ENCODE measurements at places on chromosomes 11 and 22.
A peak's percentile ranks its signal among the peaks of the same experiment; 100 is the strongest.

DNA sequence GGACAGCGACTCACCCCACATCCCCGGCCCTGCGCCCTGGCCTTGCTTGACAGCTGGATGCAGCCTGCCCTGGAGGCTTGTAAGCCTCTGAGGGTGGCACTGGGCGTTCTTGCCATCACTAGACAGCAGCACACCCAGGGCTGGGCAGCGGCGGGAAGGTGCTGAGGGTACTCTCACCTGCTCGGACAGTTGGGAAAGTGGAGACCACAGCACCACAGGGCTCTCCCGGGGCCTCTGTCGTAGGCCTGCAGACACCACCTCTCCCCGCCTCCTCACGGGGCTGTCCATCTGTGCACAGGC, 18.8 kb upstream of the BRSK2 start:
- DNase-seq: no peak

DNA sequence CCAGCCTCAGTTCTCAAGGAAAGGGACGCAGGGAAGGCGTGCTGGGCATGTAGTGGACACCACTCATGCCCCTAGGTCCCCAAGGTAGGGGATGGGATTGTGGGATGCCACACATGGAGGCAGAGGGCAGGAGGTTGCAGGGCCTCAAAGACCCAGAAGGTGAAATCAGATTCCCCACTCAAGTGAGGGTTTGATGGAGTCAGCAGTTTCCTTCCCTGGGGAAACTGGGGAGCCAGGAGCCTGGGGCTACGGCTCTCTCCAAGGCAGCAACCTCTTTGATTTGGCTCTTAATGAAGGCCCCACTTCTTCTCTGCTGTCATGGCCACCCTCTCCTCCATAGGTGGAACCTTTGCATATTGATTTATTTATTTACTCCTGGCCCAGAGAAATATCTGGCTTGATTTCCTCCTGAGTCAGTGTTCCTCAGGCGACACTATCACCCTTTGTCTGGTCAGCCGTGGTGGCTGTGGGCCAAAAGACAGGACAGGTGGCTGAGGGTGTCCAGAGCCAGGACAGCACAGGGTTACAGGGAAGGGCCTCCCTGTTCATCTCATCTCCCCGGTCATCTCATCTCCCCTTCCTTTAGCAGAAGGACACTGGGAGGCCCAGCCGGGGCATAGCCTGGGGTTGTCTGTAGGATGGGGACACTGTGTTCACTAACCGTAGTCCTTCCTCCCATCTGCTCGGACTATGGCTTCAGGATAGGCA, 9.6 kb downstream of the GNAZ start:
- DNase-seq: no peak

DNA sequence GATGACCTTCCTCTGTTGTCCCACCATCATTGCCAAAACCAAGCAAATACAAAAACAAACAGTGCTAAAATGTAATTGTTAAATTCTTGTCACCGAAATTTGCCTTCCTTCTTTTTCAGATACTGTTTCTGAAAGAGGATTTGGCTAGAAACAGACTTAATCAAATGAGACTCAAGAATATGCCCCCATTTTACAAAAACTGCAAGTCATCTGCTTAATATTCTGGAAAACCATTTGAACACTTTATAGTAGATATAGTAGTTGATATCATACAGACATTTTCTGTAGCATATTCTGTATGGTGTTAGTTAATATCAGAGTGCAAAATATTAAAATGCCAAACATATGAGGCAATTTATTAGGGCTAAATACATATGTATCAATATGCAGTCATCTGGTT, 3.5 kb downstream of the OR5M1 start:
- no peak for DNase-seq

DNA sequence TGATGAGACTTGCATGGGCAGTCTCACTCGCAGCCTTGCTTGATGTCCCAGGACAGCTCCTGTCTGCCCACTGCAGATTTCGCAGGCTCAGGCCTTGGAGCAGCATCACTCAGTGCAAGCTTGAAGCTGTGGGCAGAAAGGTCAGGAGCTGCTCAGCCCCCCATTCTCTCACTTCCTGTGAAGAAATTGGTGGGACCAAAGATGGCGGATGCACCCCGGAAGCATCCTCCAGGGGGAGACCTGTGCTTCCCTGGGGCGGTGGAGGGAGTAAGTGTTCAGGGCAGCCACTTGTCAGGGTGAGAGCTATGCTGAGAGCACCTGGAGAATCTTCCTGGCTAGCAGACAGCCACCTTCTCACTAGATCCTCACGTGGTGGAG, 11.3 kb downstream of the PLAAT2 start:
- DNase-seq: no peak

GRCh38 chr11:118657238-118657637, 22.2 kb downstream of the TREH start:
- no peak for DNase-seq

- no peak for DNase-seq
These were observed 1862.9 kb upstream of the RAG2 start for GRCh38 chr11:38460896-38461295.

DNA sequence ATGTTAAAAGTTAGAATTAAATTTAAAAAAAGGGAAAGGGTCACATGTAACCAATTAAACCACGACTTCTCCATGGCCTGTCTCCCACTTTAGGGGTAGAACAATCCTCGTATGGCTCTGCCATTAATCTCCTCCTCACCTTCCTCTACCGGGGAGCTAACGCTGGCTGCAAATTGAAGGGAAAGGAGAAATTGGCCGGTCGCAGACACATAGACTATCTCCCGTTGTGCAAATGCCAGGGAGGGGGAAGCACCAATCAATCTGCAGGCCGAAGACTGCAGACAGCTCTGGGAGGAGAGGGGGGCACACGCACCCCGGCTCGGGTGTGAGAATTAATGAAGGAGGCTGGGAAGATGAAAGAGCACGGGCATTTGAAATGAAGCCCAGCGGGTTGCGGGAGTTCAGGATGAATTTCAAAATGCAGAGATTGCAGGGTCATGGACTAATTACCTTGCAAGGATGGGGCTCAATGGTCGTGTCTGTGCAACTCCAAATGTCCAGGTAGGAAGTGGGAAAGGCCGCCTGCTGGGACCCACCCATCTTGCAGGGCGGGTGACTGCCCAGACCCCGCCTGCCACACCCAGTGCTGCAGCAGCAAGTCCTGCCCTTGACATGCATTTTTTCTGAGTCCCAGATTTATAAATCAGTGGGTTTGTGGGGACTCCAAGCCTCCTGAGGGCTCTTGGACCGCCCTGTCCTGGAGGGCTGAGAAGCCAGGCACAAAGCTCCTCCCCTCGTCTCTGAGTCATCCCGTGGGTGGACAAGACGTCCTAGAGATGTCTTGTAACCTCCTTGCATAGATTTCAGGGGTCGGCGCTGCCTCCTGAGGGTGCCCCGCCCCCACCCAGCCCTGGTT, 534.2 kb downstream of the TBC1D22A start:
- no peak for DNase-seq

DNA sequence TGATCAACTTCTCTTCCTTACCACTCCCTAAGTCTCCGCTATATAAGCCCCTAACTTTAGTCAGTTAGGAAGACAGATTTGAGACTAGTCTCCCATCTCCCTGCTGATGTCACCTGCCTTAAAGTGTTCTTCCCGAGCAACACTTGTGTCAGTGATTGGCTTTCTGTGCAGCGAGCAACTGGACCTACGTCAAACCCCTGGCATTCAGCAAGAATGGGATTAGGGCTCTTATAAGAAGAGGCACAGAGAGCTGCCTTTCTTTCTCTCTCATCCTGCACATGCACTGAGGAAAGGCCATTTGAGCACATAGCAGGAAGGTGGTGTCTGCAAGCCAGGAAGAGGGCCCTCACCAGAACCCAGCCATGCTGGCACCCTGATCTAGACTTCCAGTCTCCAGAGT, 116.6 kb upstream of the THY1 start:
- no peak for DNase-seq

- no peak for DNase-seq
These were observed 59.3 kb downstream of the EHF start for GRCh38 chr11:34680206-34680605.

- no peak for DNase-seq
These were observed 20.2 kb downstream of the MMP27 start for GRCh38 chr11:102685338-102685737.

DNA sequence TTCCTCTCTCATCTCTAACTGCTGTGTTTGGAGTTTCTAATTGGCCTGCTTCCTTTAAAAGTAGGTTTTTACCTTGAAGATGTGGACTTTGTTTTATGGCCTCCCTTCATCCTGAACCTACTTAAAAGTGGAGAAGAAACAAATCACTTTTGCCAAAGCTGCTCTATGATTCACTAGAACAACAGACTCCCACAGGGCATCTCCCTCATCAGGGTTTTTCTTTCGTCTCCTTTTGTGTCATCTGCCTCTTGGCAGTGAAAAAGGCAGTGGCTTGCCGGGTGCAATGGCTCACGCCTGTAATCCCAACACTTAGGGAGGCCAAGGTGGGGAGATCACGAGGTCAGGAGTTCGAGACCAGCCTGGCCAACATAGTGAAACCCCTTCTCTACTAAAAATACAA, 186.6 kb upstream of the MTNR1B start:
- no peak for DNase-seq

DNA sequence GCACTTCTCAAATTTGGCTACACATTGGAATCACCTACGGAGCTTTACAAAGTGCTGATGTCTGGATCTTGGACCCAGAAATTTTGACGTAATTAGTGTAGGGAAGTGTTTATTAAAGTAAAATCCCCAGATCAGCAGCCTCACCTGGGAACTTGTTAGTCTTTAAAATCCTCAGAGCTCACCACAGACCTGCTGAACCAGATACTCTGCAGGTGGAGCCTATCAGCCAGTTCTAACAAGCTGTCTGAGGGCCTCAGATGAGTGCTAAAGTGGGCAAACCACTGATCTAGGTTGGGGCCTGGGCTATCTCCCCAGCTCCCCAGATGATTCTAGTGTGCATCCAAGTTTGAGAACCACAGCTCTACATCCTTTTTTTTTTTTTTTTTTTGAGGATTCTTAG, 436.0 kb downstream of the ETS1 start:
- no peak for DNase-seq

DNA sequence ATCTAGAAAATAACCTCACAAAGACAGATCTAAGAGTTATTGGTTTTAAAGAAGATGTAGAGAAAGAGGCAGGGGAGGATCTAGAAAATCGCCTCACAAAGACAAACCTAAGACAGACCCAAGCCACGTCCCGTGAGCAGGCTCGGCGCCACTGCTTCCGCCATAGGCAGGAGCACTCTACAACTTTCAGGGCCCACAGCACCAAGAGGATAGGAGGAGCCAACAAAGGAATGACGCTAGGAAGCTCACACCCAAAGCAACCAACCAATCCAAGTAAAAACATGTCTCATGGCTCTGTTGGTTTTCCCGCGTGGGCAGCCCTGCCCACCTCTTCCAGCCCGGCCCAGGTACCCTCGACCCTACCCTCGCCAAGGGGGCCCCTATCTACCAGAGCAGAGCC, 4167.4 kb upstream of the OR11H1 start:
- no peak for DNase-seq

DNA sequence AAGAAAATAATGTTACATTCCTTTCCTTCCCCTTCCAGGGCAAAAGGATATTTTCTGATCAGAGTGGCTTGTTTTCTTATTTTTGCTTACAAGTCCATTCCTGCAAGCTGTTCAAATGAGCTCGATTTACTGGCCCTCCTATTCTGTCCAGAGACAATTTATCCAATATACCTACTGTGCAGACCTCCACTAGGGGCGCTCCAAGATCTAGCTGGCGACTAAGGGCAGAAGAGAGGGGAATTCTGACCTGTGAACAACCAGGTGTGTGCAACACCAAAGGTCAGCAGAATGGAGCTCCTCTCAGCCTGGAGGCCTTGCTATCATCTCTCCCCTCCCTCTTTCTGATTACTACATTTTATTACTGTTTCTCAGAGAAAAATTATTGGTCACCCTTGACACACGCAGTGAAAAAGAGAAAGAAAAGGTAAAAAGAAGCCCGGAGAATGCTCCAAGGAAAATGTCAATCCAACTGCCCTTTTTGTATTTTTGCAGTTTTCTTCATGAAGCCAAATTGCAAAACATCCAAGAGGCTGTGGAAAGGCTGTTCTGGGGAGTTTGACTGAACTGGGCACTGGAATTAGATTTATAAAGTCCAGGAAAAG, 3.2 kb downstream of the SEZ6L start:
- peak; percentile 54 for DNase-seq

DNA sequence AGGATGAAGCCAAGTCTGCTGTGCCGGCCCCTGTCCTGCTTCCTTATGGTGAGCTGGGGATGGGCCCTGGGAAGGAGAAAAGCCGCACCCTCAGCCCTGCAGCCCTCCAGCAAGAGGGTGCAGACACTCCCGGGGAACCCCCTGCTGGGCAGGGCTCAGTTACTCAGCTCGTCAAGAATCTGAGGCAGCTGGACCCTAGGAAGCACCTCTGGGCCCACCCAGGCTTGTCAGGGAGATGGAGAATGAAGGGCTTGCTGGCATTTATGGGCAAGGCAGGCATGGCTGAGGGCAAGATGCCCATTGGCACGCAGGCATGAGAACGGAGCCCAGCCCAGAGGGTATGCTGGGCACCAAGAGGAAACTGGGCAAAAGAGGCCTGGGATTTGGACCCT, 12.9 kb downstream of the RELT start:
- DNase-seq: no peak

- DNase-seq: peak; percentile 26
These were observed 32.7 kb upstream of the TXNRD2 start for GRCh38 chr22:19974268-19974861.

- DNase-seq: no peak
These were observed 66.2 kb downstream of the DHCR7 start for GRCh38 chr11:71381781-71382505.

DNA sequence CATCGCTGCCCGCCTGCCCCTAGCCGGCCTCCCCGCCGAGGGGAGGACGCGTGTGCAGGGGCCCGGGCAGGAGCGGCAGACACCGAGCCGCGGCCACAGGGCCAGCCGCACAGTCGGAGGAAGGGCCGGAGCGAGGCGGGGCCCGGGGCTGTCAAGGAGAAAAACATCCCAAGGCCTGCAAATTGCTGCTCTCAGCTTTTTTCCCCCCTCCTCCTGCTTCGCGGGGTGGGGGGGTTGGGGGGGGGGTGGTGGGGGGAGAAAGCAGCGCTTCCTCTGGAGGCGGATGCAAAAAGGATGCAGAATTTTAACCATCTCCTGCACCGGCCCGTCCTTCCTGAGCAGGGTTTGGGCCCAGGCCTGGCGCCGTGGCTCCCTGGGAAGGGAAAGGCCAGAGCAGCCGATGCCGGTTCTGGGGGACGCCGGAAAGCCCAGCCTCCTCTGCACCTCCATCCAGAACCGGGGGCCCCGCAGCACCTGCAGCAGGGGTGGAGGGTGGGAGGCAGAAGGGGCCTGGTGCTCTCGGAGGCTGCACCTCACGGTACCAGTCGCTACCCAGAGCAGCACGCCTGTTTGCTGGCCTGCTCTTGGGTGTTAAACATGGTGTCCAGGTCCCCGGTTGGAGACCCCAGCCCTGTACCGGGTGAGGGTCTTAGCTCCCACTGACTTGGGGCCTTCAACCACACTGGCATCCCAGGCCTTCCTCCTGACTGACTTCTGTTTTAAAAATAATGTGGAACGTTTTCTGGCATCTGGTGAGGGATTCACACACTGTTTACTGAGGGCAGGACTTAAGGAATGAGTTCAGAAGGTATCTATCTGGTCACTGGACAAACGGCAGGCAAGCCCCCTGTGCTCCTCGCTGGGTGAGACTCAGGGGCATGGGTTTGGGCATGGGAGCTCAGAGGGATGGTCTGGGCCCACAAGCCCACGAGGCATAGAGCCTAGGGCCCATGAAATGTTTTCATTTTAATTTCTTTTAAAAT, 77.4 kb upstream of the WNT7B start:
- no peak for DNase-seq

GRCh38 chr22:23884140-23884539, 10.0 kb upstream of the MIF start:
- DNase-seq: no peak

GRCh38 chr11:3893311-3893710, 37.8 kb downstream of the STIM1 start:
- DNase-seq: no peak

- DNase-seq: no peak
These were observed 79.3 kb downstream of the SGSM3 start for GRCh38 chr22:40449676-40450035.

All from NCI-H2029 (cell line).